ENCODE measurements at places on chromosomes 6 and 20.

- no peak for DNase-seq
Measured at GRCh38 chr6:8200255-8200654, 97.9 kb upstream of the EEF1E1 start.

DNA sequence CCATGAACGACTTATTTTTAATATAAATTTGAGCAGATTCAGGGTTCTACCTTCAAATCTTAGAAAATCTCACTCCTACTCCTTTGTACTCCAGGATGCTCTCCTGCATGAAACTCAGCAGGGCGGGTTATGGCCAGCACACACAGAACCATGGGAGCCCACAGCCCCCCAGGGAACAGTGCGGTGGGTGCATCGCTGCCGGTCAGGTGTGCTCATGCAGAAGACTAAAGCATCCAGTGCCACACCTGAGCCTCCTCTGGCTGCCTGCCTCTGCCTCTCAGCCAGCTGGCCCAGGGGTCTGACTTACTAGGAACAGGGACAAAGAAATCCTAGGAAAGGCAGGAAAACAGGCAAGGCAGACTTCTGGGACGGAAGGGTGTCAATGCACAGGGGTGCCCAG, 31.8 kb downstream of the EZR start:
- no peak for DNase-seq

DNA sequence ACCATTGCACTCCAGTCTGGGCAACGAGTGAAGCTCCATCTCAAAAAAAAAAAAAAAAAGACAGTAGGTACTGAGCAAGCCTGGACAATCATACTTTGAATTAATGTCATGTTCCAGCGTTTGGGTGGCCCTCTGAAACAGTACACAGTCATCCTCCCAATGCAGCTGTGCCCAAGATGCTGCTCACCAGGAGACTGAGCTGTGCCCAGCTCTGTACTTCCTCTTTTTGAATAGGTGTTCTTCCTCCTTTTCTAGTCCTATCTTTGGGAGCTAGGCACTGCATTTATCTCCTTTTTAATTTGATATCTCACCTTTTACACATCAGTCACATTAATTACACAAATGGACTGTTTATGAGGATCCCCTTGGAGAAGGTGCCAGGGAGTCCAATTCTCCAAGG, 101.5 kb downstream of the RPP40 start:
- DNase-seq, result no peak

GRCh38 chr6:46983007-46983411, 59.1 kb downstream of the ADGRF1 start:
- no peak for DNase-seq

DNA sequence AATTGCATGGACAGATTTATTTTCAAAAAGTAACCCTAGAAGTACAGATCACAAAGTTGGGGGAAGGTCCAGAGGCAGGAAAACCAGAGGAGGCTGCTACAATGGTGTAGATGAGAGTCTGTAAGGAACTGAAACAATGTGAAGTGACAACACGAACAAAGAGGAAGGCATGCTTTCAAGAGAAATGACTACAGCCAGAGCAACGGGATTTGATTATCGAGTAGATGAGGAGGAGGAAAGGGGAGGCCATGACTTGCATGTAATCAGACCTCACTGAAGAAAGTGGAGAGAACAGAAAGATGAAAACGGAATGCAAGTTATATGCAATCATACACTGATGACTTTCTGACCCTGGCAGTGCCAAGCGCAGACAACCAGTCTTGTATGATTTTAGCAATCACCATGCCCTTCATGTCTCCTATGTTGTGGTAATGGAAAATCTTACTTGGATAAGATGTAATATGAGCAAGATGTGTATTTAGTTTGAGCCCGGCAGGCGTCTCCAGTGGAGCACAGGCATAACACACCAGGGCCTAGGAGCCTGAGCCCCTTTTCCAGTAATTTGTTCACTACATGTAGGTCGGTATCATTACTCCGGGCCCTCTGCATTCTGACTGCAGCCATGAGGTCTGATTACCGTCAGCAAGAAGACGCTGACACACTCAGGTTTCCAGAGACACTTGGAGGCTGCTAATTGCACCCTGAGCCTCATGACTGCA, 34.0 kb upstream of the FAM83C start:
- no peak for DNase-seq

DNA sequence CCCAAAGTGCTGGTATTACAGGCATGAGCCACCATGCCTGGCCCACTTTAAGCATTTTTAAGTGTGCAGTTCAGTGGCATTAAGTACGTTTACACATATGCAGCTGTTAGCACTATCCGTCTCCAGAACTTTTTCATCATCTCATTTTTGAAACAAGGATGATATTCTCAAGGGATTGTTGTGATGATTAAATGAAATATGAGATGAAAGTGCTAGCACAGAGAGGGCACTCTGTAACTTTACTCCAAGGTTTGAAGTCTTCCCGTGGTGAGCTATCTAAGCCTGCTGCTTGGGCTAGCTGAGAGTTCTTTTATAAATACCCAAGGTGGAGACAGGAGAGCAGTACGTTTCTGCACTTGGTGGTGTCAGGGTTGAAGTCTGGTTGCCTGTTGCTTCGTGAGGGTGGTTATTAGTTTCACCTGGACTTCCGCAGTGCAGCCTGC, 6.6 kb downstream of the TM9SF4 start:
- no peak for DNase-seq

DNA sequence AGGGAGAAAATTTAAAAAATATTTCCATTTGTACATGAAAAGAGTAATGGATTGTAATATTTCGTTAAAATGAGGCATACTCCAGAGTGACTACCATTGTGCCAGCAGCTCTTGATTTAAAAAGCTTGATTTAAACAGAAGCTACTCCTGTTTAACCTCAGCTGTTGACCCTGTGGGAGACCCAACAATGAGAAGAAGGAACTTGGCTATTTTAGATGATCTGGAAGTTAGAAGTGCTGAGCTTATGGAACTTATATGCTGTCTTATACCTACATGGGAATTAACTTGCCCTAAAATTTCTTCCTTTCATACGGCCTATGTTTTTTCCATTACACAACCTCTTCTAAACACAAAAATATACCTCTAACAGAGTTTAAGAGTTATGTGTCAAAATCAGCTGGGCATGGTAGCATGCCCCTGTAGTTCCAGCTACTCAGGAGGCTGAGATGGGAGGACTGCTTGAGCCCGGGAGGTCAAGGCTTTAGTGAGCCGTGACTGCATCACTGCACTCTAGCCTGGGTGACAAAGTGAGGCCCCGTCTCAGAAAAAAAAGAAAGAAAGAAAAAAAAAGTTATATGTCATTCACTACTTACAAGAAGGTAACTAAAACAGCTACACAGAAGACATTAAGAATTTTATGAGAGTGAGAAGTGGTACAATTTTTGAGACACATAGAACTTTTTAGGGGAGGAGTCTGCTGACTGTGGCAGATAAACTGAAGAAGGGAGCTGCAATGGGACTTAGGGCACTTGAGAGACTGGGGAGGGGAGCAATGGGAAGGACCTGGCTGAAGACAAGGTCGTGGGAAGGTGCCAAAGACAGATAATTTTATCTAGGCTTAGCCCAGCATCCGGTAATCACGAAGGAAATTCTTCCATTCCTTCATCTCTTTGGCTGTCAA, 139.9 kb downstream of the MYB start:
- no peak for DNase-seq

- DNase-seq, result peak; percentile 82
Measured at GRCh38 chr6:137076277-137077068, 31.7 kb upstream of the IL20RA start.

- DNase-seq, result peak; percentile 75
Measured at GRCh38 chr20:46572153-46572552, 21.7 kb upstream of the OCSTAMP start.

GRCh38 chr6:137017081-137017480, 27.7 kb downstream of the IL20RA start:
- no peak for DNase-seq

GRCh38 chr20:50321797-50322480, 131.3 kb downstream of the CEBPB start:
- DNase-seq, result no peak

GRCh38 chr6:115629415-115629814, 431.3 kb downstream of the FRK start:
- no peak for DNase-seq

GRCh38 chr20:47574616-47575364, 73.1 kb downstream of the NCOA3 start:
- no peak for DNase-seq

GRCh38 chr6:116557893-116558292, 4.3 kb downstream of the CALHM4 start:
- no peak for DNase-seq

- DNase-seq, result no peak
Measured at GRCh38 chr6:117264692-117265409, 507 bp upstream of the VGLL2 start.

GRCh38 chr6:30152016-30152673, 8.9 kb downstream of the TRIM10 start:
- no peak for DNase-seq

DNA sequence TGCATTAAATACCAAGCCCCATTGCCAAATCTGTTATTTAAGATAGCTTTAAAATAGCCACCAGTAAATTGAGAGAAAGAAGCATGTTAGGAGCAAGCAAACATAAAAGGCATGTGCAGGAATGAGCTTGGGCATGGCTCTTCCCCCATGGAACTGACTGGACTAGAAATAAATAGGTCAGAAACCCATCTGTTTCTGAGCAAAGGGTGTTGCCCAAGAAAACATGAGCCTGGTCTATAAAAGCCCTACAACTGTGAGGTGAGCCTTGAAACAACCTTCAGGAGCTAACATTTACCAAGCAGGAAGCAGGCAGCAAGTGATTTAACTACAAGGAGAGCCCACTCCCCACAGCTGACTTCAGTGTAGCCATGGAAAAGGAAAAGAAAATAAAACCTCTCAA, 126.3 kb downstream of the C6orf118 start:
- no peak for DNase-seq

DNA sequence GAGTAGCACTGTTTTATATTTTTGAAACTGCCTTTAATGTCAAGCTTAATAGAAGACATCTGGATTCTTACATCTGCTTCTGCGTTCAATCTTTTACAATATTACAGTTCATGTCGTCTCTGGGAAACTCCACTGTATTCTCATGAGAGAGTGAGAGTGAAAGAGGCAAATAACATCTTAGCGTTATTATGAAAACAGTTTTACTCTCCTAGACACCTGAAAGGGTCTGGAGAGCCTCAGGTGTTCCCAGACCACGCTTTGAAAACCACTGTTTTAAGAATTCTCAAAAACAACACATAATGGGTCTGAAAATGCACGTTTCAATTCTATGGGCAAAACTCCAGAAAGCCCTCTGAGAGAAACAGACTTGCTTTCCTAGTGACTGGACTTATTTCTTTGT, 63.3 kb downstream of the ARHGAP18 start:
- no peak for DNase-seq

GRCh38 chr6:33430991-33431879, 11.4 kb downstream of the SYNGAP1 start:
- DNase-seq, result no peak

DNA sequence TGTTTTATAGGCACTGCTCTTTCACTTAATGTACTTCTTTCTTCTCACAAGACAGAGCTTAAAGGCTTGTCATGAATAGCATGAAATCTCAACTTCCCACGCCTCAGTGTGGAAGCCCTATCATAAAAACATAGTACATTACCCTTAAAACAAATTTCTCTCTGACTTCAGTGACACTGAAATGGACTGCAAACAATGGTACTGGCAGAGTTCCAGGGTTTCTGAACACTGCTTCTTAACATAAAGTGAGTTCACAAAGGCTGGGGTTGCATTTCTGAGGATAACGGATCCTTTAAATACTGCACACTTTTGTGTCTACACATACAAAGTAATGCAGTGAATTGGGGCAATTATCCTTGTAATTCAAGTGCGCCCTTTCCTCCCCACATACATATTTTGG, 32.3 kb upstream of the PLEKHG1 start:
- DNase-seq, result no peak

- DNase-seq, result no peak
Measured at GRCh38 chr6:35083507-35083906, 57.6 kb downstream of the TCP11 start.

DNA sequence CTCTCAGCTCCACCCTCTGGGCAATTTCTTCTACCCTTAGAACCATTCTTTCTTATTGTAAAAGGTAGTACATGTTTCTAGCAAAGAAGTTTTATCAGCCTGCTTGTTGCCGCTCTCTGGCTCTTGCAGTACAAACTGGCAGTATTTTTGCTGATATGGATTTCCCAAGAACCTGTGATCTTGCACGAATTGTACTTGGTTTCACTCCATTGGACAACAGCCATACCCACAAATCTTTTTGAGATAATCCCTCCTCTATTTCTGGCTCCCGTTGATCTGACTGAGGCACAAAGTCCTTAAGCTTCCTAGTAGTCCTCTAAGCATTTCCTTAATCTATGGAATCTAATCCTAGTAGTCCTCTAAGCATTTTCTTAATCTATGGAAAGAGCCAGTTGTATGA, 487.0 kb upstream of the PTCHD4 start:
- DNase-seq, result no peak

GRCh38 chr6:14276667-14277404, 159.3 kb downstream of the CD83 start:
- no peak for DNase-seq

- DNase-seq, result no peak
Measured at GRCh38 chr6:138815797-138816528, 20.1 kb downstream of the ECT2L start.

GRCh38 chr6:148055419-148055818, 287.2 kb upstream of the SASH1 start:
- no peak for DNase-seq

GRCh38 chr6:1925743-1926430, 316.2 kb downstream of the FOXC1 start:
- DNase-seq, result no peak

- DNase-seq, result peak; percentile 77
Measured at GRCh38 chr6:35583893-35584688, 71.4 kb upstream of the TULP1 start.

GRCh38 chr6:157386454-157386853, 5.5 kb downstream of the ZDHHC14 start:
- no peak for DNase-seq

GRCh38 chr6:119511024-119511423, 161.5 kb upstream of the MAN1A1 start:
- no peak for DNase-seq

GRCh38 chr6:88629838-88630494, 333.5 kb downstream of the RNGTT start:
- no peak for DNase-seq

DNA sequence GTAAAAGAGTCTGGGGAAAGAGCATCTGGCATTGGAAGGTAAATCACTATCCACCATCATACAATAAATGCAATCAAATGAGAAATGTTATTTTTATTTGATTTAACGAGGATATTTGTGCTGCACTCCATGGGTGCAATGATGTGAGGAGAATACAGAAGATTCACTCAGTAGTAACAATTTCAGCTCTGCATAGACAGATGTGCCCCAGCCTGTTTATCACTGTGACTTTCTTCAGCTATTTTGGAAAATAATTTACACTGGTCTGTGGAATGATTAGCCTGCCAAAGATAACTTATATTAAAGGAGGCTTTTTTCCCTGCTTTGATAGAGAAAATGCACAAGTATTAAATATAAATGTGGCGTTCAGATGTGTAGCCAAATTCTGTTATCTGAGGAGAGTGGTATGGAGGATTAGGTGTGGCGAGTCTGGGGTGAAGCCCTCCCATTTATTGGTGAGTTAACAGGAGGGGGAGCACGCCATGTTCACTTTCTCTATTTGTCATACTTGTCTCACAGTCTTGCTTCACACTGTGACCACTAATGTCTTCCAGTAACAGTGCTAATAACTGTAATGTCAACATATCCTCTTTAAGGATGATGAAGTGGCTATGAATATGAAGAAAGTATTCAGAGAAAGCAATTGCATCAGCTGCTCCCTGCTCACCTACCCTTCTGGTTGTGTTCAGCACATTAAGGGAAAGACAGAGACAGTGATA, 645.6 kb downstream of the MMUT start:
- DNase-seq, result no peak

Measured in sciatic nerve (tissue), 2 donors.